Calu3 (cell line): ENCODE measurements at places on chromosomes 3 and 15. TPM values are rescaled to one million over a fixed set of nuclear protein-coding genes. Genes with fewer than 3 reads are reported as not detected.
A peak's percentile ranks its signal among the peaks of the same experiment; 100 is the strongest.

Gene ZNF662
- total RNA-seq = 1.1 and 1.2 TPM in 2 replicates

Gene VGLL3
- total RNA-seq = 40.0 and 48.2 TPM in 2 replicates

Gene TUSC7
- total RNA-seq = not detected in 2 replicates

Gene ZNF717
- 13.6 and 15.6 TPM in 2 replicates for total RNA-seq

Gene EPHB1
- 0.73 and 0.81 TPM in 2 replicates for total RNA-seq

Gene REC114
- total RNA-seq = not detected in 2 replicates

Gene GOLGA6L7
- total RNA-seq = not detected in 2 replicates

Gene FOXB1
- total RNA-seq = not detected in 2 replicates

- no peak for DNase-seq
Observed at GRCh38 chr3:4709341-4709740, 216.2 kb downstream of the ITPR1 start.

DNA sequence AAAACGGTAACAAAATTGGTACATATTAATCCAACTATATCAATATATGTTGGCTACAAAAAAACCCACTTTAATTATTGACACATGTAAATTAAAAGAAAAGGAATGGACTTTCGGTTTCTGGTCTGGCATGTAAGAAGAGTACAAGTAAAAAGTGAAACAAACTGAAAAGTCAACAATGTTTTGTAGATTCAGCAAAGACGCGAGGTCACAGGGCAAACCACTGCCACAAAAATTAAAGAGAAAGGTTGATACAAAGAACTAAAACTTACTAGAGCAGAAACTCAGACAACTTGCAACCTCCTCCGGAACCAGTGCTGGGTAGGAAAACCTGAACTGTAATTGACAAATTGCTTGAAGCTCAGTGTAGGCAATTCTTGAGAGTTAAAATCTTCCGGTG lies 110.6 kb upstream of the ARPP21 start:
- DNase-seq = peak; percentile 12

GRCh38 chr3:194640829-194641228 lies 7.6 kb upstream of the TMEM44 start:
- peak; percentile 54 for DNase-seq

GRCh38 chr3:159458010-159458409 lies 530.6 kb upstream of the IL12A start:
- peak; percentile 88 for DNase-seq

DNA sequence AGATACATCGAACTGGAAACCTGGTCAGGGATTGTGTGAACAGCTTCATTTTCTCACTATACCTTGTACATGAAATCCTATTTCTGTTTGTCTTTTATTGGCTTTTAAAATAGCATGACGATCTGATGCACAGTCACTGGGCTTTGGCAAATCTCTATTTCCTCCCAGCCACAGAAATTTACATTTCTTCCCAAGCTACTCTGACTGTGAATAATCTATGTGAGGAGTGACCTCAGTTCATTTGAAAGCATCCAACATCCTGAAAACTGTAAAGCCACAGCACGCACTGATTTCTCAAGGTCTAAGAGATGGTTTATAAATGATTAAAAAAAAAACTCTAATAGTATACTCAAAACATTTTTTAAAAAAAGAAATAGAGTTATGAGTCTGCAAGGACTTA lies 450.3 kb downstream of the IL5RA start:
- DNase-seq = no peak

- DNase-seq = no peak
Observed at GRCh38 chr3:169563775-169564059, 99.8 kb downstream of the MECOM start.

- DNase-seq = no peak
Observed at GRCh38 chr3:193621127-193621526, 28.1 kb downstream of the OPA1 start.

- no peak for DNase-seq
Observed at GRCh38 chr3:181330257-181330656, 340.7 kb upstream of the DNAJC19 start.

- no peak for DNase-seq
Observed at GRCh38 chr15:75164625-75165350, 36.9 kb upstream of the C15orf39 start.

DNA sequence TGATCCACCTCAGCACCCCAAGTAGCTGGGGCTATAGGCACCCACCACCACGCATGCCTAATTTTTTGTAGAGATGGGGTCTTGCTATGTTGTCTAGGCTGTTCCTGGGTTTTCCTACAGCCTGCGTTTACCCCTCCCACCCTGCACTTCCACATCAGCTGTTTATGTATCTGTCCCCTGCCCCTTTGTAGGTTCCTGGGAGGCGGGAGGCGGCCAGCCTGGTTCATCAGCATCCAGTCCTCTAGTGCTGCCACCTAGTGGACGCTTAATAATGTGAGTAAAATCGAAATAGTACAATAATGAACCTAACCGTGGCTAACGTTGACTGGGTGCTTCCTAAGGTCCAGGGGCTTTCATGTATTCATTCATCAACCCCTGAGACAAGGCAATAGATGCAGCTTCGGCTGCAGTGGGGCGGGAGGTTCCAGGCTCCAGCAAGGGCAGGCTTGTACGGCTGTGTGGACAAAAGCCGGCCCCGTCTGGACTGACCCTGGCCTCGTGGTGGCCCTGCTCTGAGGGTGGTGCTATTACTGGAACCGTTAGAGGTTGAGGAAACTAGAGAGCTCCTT lies 1.2 kb upstream of the LCTL start:
- DNase-seq = peak; percentile 76

GRCh38 chr15:56346414-56346813 lies 18.8 kb upstream of the TEX9 start:
- DNase-seq = no peak

DNA sequence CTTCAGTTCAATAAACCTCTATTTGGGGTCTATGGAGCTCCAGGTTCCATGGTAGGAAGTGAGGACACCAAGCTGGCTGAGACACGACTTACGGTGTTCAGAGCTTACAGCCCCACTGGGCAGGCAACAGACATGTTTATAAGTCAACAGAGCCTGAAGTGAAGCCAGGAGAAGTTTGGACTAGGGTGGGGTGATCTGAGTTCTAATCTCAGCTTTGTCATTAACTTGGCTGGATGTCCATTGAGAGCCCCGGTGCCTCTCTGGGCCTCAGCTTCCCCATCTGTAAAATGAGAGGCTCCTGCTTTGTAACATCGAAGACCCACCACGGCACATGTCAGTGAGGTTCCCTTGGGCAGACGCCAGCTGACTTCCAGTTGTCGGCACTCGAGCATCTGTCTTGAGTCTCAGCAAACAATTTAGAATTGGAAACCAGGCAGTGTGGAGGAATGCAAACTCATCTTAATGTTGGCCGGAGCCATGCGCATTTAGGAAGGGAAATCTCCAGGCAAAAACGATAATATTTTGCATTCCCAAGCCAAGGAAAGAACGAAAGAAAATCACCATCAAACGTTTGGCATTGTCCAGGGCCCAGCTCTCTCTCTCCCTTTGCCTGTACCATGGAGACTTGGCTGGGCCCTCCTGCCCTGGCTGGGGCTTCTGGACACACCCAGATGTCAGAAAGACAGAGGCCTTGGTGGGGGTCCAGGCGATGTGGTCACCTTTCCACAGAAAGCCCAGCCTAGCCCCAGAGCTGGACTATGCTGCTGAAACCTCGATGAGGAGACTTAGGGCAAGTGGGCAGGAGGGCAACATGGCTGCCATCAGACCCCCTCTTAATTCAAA lies 18.4 kb downstream of the ITGA11 start:
- DNase-seq = no peak

GRCh38 chr3:145865399-145866018 lies 295.5 kb downstream of the PLOD2 start:
- no peak for DNase-seq

DNA sequence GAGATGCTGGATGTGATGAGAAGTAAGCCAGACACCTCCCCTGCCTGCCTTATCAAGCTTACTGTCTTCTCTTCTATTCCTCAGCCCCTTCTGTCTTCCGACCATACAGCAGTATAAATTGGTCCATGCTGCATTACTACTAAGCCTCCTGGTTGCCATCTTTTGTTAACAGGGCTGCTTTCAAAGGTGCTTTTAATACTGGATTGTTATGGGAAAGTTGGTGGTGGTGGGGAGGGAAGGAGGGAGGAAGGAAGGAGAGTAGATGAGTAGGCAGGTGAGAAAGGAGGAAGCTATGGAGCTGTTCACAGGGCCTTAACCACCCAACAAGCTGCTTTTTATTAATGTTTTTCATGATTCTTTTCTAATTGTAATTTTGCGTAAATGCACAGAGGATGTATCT lies 114.9 kb downstream of the SLC25A26 start:
- no peak for DNase-seq

- no peak for DNase-seq
Observed at GRCh38 chr3:13079510-13079909, 6.3 kb upstream of the IQSEC1 start.

- DNase-seq = no peak
Observed at GRCh38 chr3:63874769-63875168, 11.1 kb downstream of the ATXN7 start.

DNA sequence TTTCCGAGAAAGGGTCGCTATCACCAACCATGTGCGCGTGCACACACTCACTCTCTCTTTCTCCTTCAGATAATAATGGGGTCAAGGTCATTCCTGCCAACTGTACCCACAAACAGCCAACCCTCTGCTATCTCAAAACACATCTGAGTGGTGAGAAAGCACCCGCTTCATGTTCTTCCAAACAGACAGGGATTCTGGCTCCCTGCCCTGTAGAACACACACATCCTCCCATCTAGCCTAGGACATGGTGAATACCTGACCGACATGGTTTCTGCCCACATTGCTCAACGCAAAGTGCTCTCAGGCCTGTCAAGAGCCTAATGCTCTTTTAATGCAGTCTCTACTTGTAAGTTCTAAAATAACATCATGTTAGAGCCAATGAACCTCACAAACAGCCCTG lies 302.2 kb downstream of the FOXP1 start:
- DNase-seq = no peak

- no peak for DNase-seq
Observed at GRCh38 chr3:146692254-146692653, 87.1 kb upstream of the PLSCR5 start.

DNA sequence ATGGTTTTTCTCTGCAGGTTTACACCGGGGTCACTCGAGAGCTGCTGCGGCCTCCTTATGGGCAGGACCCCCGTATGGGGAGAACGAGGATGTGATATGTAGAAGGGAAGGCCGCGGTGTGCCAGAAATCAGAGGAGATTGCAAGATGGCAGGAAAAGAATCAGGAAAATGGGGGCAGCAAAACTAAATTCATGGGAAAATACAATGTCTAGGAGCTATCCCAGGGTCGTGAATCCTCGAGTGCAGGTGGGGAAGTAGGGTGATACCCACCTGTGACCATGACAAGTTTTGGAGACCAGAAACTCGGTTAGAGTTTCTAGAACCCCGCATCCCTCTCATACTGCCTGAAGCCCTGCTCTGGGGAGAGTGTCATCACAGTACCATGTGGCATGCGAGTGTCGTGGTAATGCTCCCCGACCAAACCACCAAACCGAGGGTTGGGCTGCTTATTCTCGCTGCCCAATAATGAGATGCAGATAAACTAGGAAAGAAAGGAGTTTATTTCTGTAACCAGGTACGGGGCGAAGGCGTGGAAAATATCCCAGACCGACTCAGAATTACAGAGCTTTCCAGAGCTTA lies 781 bp downstream of the TRNT1 start:
- DNase-seq = no peak

DNA sequence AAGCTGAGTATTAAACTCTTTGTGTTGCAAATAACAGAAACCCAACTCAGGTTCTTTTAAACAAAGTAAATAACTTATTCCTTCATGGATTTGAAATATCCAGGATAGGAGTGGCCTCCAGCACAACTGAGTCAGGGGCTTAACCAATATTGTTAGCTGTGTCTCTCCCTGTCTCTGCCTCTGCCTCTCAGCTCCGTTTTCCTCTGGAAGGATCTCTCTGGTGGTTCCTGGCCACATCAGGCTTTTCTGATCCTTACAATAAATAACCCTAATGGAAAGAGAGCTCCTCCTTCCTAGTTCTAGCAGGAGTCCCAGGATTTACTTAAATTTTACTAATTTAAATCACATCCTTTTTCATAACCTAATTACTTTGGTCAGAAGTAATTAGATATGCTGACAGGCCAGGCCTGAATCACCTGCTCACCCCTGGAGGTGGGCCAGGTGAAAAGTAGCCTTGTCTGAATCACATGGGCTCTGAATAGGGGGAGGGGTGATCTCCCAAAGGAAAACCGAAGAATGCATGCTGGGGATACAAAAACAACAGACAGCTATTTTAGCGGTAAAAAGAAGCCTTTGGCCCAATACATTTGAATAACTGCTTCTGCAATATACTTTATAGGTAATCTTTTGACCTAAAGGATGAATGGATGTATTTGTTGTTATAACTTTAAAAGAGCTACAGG lies 75.4 kb downstream of the REC114 start:
- DNase-seq = no peak

DNA sequence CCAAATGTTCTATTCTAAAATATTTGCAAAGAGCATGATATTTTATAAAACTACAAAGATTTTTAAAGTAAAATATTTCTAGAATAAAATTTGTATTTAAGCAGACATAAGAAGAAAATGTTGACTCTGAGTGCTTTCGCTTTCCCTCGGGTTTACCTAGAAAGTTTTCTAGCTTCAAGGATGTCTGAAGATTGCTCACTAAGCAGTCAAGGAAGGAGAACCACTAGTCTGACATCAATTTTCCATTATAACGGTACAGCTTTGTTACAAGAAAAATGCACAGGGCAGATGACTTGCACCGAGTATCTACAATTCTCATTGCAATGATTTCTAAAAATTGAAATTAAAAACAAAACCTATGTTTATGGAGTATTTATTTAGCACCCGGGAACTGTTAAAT lies 14.2 kb downstream of the GPR15 start:
- no peak for DNase-seq

- DNase-seq = no peak
Observed at GRCh38 chr3:29932696-29933325, 651.9 kb downstream of the RBMS3 start.

- DNase-seq = no peak
Observed at GRCh38 chr3:186467969-186468368, 76.2 kb downstream of the CRYGS start.

DNA sequence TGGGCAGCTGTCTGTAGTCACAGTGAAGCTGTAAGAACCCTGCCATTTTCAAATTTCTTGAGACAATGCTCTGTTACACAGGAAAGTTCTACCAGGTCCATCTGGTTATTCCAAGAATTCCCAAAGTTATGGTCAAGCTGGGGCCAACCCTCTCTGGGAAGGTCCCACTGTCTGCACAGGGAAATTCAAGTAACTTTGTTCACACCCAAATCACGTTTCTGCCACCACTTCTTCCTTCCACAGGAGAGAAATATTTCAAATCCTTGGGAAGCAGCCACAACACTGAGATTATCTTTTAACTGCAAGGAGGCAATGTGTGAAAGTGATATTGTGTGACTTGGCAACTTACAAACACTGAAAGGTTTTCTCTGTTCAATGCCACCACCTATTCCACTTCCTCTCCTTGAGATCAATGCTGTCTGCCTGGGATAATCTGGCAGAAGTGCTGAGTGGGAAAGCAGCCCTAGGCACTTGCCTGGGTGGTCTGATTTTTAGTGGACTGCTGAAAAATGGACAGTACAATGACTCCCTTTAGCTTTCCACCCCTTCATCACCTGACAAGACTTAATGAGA lies 5.6 kb downstream of the SCAMP2 start:
- DNase-seq = no peak

- DNase-seq = no peak
Observed at GRCh38 chr15:90782442-90782841, 65.3 kb downstream of the BLM start.
